ENCODE measurements at places on chromosomes 16 and 17. TPM values are rescaled to one million over a fixed set of nuclear protein-coding genes. Genes with fewer than 3 reads are reported as not detected.

DNA sequence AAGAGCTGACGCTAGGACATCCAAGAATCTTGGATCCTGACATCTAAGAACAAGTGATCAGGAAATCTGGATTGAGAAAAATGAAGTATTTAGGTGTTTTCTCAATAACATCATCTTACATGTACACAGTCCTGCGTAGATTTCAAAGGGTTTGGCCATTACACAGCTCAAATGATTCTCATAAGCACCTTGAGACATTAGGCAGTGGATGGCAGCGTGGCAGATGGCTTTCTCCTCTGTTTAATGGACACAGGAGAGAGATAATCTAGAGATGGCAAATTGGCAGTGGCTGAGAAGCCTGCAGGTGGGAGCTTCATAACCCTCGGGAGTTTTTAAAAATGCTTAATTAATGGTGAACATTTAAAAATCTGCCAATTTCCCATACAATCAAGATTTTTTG lies 137.5 kb downstream of the ZFHX3 start:
- no peaks in the 10 kb centered on the region for H3K4me1 ChIP-seq
- H3K4me3 ChIP-seq = no peak overlapping the region
- no peaks in the 10 kb centered on the region for H3K36me3 ChIP-seq
- no peak for DNase-seq
- H3K27ac ChIP-seq = no peak overlapping the region

GRCh38 chr17:6134721-6135120 lies 64.5 kb downstream of the WSCD1 start:
- DNase-seq = no peak

DNA sequence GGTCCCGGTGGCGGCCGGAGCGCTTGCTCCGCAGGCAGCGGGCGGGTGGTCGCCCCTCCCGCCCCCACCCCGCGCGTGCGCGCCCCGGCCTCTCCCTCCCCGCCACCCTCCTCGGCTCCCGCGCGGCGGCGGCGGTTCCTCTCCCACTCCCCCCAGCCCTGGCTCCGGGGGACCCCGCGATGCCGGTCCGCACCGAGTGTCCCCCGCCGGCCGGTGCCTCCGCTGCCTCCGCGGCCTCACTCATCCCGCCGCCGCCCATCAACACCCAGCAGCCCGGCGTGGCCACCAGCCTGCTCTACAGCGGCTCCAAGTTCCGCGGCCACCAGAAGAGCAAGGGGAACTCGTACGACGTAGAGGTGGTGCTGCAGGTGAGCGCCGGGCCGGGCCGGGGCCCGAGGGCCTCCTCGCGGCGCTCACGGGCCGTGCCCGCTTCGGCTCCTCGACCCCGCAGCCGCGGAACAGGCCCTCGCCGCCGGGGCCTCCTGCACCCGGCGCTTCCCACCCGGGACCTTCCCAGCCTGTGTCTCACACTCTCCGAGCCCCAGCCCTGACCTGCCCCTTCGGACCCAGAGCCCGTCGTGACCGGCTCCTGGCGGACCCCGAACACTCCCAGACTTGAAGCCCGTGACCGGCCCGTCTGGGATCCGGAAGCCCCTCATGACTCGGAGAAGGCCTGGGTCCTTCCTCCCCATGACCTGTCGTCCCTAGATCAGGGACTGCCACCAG lies 490 bp downstream of the GID4 start:
- H3K4me3 ChIP-seq = peak overlapping the region; percentile 86
- DNase-seq = peak; percentile 41
- H3K4me1 ChIP-seq = peaks cover 40% of the 10 kb centered on the region
- peak overlapping the region; percentile 72 for H3K27ac ChIP-seq

GRCh38 chr16:27778171-27778925 lies 228.4 kb downstream of the KATNIP start:
- H3K36me3 ChIP-seq = no peaks in the 10 kb centered on the region
- H3K4me1 ChIP-seq = no peaks in the 10 kb centered on the region
- DNase-seq = no peak
- no peaks in the 10 kb centered on the region for H3K27me3 ChIP-seq
- H3K27ac ChIP-seq = no peak overlapping the region
- no peak overlapping the region for H3K4me3 ChIP-seq

- H3K27ac ChIP-seq = peak overlapping the region; percentile 99
- H3K4me3 ChIP-seq = peak overlapping the region; percentile 100
- no peaks in the 10 kb centered on the region for H3K27me3 ChIP-seq
- H3K4me1 ChIP-seq = peaks cover 41% of the 10 kb centered on the region
These were observed 1.6 kb downstream of the NUFIP2 start for GRCh38 chr17:29292071-29292991.

GRCh38 chr17:8007836-8008235 lies 5.4 kb downstream of the GUCY2D start:
- no peak overlapping the region for H3K4me3 ChIP-seq
- H3K27ac ChIP-seq = no peak overlapping the region
- H3K36me3 ChIP-seq = no peaks in the 10 kb centered on the region
- no peaks in the 10 kb centered on the region for H3K4me1 ChIP-seq
- DNase-seq = no peak

- DNase-seq = no peak
- H3K27me3 ChIP-seq = peaks cover 7% of the 10 kb centered on the region
- H3K4me1 ChIP-seq = no peaks in the 10 kb centered on the region
- no peaks in the 10 kb centered on the region for H3K36me3 ChIP-seq
- no peak overlapping the region for H3K27ac ChIP-seq
- H3K4me3 ChIP-seq = no peak overlapping the region
These were observed 67.1 kb upstream of the ZNF469 start for GRCh38 chr16:88315543-88316105.

- H3K27me3 ChIP-seq = no peaks in the 10 kb centered on the region
- no peak overlapping the region for H3K27ac ChIP-seq
- H3K36me3 ChIP-seq = no peaks in the 10 kb centered on the region
These were observed 5.4 kb upstream of the TOP2A start for GRCh38 chr17:40422990-40423633.

GRCh38 chr16:67995423-67995822 lies 3.9 kb downstream of the DPEP2 start:
- no peaks in the 10 kb centered on the region for H3K27me3 ChIP-seq
- no peak overlapping the region for H3K4me3 ChIP-seq
- DNase-seq = peak; percentile 35
- peaks cover 2% of the 10 kb centered on the region for H3K36me3 ChIP-seq
- peak overlapping the region; percentile 65 for H3K27ac ChIP-seq
- H3K4me1 ChIP-seq = peaks cover 56% of the 10 kb centered on the region

- H3K36me3 ChIP-seq = no peaks in the 10 kb centered on the region
- peak overlapping the region; percentile 83 for H3K27ac ChIP-seq
- H3K4me1 ChIP-seq = peaks cover 12% of the 10 kb centered on the region
- H3K4me3 ChIP-seq = no peak overlapping the region
These were observed 8.2 kb upstream of the MMP2 start for GRCh38 chr16:55470533-55471371.

GRCh38 chr17:17127156-17127555 lies 79.0 kb downstream of the PLD6 start:
- H3K4me1 ChIP-seq = peaks cover 39% of the 10 kb centered on the region
- no peak overlapping the region for H3K27ac ChIP-seq
- peaks cover 6% of the 10 kb centered on the region for H3K36me3 ChIP-seq
- no peaks in the 10 kb centered on the region for H3K27me3 ChIP-seq
- no peak for DNase-seq

GRCh38 chr17:80694085-80694991 lies 149.7 kb downstream of the RPTOR start:
- H3K36me3 ChIP-seq = no peaks in the 10 kb centered on the region
- no peaks in the 10 kb centered on the region for H3K27me3 ChIP-seq
- H3K4me3 ChIP-seq = no peak overlapping the region
- DNase-seq = no peak
- peaks cover 41% of the 10 kb centered on the region for H3K4me1 ChIP-seq
- H3K27ac ChIP-seq = peak overlapping the region; percentile 37

- H3K4me3 ChIP-seq = no peak overlapping the region
- peaks cover 25% of the 10 kb centered on the region for H3K4me1 ChIP-seq
- no peak overlapping the region for H3K27ac ChIP-seq
- H3K36me3 ChIP-seq = no peaks in the 10 kb centered on the region
These were observed 6.7 kb downstream of the MMP28 start for GRCh38 chr17:35788477-35789368.

DNA sequence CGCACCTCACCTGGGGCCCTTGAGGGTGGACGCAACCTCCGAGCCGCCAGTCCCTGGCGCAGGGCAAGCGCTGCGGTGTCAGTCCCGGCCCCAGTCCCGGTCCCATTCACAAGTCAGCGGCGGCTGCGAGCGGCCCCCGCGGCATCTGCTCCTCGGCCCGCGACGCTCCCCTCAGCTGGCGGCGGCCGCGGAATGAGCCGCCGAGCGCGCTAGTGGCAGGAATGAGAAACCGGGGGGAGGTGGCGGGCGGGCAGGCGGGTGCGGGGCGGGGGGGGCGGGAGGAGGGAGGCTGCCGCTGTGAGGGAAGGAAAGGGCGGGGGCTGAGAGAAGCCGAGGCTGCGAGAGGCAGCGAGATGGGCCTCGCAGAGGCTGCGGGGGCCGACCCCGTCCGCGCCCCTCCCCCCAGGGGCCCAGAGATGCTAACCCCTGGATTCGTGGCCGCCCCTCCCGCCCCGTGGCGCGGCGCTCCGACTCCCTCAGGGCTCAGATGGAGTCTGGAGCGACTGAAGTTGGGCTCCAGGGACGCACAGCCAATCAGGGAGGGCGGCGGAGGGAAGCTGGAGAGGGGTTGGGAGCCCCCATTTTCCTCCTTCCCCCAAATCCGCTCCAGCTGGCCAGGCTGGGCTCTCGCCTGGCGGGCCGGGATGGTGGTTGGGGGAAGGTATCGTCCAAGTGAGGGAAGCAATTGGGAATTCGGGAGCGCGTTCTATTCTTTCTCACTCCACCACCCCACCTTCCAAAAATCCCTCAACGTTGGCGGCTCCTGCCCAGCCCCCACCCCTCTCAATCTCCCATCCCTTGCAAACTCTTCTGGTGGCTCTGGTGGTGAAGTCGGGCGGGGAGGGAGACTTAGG lies at the start of gene CDH11:
Gene CDH11 (minus strand): TSS at position 194 of the 854 bp plus-strand sequence. CDS start 117,194 bp downstream, outside the sequence.
- H3K27ac ChIP-seq = no peak within 1 kb of the TSS
- H3K36me3 ChIP-seq = no peaks in the 10 kb centered on the region
- H3K27me3 ChIP-seq = peaks cover 47% of the 10 kb centered on the region
- DNase-seq = no peak
- peaks cover 2% of the 10 kb centered on the region for H3K4me1 ChIP-seq

DNA sequence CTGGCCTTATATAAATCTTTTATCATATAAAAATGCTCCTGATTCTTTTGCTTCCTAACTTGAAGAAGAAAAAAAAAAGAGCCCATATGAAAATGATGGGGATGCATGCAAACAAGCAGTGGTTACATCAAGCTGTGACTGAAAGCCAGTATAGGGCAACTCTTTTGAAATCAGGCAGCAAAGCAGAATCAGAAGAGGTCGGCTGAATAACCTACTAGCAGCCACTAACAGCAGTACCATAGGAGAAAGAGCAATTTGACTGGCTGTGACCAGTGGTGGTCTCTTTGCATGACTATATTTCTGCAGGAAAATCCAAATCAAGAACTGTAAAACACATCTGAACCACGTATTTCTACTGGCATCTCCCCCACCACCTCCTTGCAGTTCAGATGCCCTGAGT lies 161.9 kb upstream of the C17orf78 start:
- H3K27me3 ChIP-seq = no peaks in the 10 kb centered on the region
- H3K36me3 ChIP-seq = peaks cover 16% of the 10 kb centered on the region
- no peak overlapping the region for H3K4me3 ChIP-seq
- no peak for DNase-seq
- no peaks in the 10 kb centered on the region for H3K4me1 ChIP-seq
- H3K27ac ChIP-seq = no peak overlapping the region

DNA sequence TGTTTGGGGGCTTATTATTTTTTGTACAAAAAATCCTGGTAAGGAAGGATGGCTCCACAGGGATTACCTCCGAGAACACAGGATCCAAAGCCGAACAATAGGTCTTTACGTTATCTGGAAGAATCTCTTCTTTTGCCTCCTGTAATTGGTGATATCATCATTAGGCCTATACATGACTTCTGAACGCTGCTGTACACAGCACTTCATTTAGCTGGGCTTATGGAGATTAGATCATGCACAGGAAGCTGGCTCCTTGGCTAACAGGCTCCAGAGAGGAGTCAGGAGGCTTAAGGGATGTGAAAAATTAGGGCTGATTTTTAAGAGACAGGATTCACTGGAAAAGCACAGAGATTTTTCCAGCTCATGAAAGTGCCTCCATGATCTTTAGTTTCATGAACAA lies 54.7 kb downstream of the TANGO6 start:
- H3K4me1 ChIP-seq = no peaks in the 10 kb centered on the region
- H3K27me3 ChIP-seq = no peaks in the 10 kb centered on the region
- H3K4me3 ChIP-seq = no peak overlapping the region
- H3K36me3 ChIP-seq = peaks cover 8% of the 10 kb centered on the region
- no peak overlapping the region for H3K27ac ChIP-seq

DNA sequence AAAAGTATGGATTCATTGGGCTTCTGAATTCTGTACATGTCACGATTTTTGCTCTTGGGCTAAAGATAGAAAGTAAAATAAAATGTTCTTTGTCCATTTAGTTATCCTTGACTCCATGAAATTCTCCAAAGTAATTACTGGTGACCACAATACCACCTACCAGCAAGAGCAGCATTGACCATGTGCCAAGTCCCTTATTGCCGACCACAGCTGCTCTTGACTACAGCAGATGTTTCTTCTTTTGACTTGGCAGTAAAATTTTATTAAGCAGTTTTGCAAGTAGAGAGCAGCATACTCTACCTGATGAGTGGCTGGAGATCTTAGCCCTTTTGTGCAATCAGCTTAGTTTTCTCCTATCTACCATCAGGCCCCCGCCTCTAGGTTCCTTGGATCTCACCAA lies 152.2 kb upstream of the TBX2 start:
- H3K4me1 ChIP-seq = peaks cover 7% of the 10 kb centered on the region
- no peak overlapping the region for H3K27ac ChIP-seq
- H3K4me3 ChIP-seq = no peak overlapping the region
- no peaks in the 10 kb centered on the region for H3K27me3 ChIP-seq
- H3K36me3 ChIP-seq = no peaks in the 10 kb centered on the region

SLFN14 gene
- total RNA-seq = not detected

HS3ST3B1 gene
- total RNA-seq = 23.2 TPM

SLC22A31 gene
- 0.64 TPM for total RNA-seq

SPN gene
- total RNA-seq = 53.2 TPM

HBA1 gene
- not detected for total RNA-seq

CDRT4 gene
- total RNA-seq = 1.0 TPM

IL21R gene
- 99.2 TPM for total RNA-seq

JUP gene
- total RNA-seq = 0.27 TPM
